Stimulated activated CD8-positive, alpha-beta memory T cell treated with anti-CD3 and anti-CD28 coated beads, Interleukin-4, amount 100 ng/mL, for 1 hour (primary cell): ENCODE measurements at places on chromosomes 12 and 14.

GRCh38 chr12:16163146-16163545 is 114.3 kb downstream of the SLC15A5 start:
- no peak for DNase-seq

GRCh38 chr12:115407723-115408122 is 723.7 kb upstream of the TBX3 start:
- DNase-seq = no peak

DNA sequence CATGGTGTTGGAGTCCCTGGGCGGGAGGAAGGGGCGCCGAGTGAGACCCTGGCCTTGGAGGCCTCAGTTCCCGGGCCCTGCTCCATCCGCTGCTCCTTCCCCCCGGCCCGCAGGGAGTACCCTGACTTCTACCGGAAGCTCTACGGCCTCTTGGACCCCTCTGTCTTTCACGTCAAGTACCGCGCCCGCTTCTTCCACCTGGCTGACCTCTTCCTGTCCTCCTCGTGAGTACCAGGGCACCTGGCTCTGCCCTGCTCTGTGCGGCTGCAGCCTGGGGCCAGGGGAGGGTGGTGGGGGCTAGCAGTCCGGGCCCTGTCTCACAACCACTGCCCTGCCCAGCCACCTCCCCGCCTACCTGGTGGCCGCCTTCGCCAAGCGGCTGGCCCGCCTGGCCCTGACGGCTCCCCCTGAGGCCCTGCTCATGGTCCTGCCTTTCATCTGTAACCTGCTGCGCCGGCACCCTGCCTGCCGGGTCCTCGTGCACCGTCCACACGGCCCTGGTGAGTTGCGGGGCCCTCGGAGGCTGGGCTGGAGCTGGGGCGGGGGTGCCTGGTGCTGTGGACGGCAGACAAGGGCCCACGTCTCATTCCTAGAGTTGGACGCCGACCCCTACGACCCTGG is 7.0 kb downstream of the NOC4L start:
- no peak for DNase-seq

DNA sequence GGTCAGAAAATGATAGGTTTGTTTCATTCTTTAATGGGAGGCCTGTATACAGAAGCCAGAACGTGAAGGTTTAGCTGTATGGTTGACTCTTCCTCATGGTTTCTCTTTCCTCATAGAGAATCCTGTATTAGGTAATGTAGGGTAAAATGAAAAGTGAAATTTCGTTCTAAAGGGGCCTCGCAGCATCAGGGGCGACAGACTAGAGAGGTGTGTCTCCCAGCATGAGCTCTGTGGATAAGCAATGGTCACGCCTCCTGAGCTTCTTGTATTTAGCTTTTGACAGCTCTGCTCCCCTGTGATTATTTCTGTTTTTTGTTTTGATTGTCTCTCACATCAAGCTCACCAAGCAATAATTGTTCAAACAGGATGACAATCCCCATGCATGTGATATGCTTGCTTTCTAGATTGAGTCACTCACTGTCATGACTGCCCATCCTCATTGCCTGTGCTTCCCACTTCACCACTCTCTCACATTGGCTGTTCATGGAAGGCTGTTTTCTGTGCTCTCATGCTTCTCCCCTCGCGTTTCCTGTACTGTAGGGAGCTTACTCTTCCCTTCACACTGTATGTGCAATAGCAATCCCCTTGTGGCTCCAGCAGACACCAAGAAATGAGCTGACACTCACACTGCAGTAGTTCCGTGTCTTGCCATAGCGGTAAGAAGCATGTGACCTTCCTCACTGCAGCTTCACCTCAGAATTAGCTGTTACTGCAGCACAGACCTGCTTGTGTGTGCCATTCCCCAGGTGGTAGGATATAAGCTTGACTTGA is 44.0 kb downstream of the RAD52 start:
- no peak for DNase-seq

DNA sequence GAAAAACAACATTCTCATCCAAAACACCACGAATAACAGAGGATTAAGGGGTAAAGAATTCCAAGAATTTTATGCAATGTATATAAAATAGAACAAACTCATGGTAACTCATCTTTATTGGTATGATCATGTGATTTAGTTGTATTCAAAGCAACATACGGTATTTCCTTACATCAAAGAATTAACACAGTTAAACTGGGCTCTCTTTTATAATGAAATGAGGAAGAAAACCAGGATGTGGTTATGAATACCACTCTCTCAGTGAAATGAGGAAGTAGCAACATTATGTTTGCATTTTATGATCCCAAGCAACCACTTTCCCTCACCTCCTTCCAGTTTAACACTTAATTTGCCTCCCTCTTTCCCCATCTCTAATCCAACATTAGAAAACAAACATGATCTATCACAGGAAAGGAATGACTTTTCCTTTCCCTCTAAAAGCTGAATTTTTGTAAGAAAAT is 22.9 kb downstream of the SPTLC2 start:
- DNase-seq = no peak

- no peak for DNase-seq
Observed at GRCh38 chr12:1080520-1081223, 89.6 kb downstream of the ERC1 start.

GRCh38 chr12:15751741-15752140 is 37.4 kb downstream of the EPS8 start:
- DNase-seq = no peak
